ENCODE measurements at places on chromosomes 3 and 15.

DNA sequence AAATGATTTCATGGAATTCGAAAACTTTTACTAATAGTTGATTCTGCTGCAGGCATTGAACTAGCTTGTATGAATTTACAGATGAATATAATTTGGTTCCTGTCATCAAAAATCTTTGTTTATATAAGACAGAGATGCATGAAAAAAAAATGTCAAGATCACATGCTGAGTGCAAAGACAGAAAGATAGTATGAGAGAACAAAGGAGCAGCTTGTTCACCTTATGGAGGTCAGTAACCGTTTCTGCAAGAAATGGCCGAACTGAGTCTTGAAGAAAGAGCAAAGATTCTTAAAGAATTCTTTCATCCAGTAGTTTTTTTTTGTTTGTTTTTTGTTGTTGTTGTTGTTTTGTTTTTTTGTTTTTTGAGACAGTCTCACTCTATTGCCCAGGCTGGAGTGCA is 450.6 kb downstream of the TUSC7 start:
- DNase-seq = no peak

DNA sequence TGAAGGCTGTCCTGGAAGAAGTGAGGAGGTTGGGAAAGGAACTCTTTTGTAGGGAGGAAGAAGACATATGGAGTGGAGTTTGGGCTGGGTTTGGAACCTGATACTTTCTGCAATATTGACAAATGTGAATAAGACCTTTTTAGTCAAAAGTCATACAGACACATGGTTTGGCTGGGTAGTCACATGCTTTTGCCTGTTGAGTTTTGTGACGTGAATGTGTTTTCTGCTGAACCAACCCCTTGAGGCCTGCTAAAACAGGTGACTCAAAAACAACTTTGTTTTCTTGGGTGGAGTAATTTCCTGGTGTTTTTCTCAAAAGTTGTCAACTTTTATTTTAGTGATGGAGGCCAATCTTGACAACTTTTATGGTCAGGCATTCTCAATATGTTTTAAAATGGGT is 39.4 kb upstream of the CCR4 start:
- no peak for DNase-seq

GRCh38 chr3:117263745-117264144 is 554.2 kb downstream of the TUSC7 start:
- DNase-seq = no peak

DNA sequence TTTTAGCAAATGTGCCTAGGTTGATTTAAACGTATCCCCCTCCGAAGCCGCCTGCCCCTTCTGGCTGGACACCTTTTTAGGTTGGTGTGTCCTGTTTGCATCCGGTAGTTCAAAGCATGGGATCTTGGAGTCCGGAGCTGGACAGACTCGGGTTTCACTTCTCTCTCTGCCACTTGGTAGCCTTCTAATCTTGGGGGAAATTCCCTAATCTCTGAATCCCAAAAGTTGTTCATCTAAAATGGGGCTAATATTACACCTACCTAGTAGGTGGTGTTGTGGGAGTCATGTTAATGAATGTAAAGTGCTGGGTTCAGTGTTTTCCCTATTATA is 760 bp downstream of the FANCI start:
- DNase-seq = no peak

DNA sequence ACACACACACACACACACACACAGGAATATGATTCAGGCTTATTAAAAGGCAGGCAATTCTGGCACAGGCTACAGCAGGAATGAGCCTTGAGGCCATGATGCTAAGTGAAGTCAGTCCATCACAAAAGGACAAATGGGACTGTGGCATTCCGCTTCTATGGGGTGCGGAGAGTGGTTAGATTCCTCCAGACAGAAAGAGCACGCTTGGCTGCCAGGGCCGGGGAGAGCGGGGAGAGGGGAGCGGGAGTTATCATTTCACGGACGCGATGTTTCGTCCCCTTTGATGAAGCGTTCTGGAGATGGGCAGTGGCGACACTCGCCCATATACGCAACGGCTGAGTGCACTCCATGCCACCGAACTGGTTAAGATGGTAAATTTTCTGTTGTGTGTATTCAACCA is 58.5 kb upstream of the FAM174B start:
- DNase-seq = no peak

DNA sequence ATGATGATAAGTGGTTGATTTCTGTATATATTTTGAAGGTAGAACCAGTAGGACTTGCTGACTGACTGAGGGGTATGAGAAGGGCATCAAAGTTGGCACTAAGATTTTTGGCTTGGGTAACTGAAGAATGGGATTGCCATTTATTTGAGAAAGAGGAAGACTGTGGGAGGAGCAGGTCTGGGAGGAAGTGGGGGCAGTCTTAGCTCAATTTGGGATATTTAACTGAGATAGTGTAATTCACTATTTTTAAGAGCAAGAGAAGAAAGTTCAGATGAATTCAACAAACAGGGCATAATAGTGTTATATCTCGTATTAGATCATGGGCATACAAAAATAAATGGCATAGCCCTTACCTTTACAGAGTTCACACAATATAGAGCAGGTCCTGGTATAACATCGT is 1.7 kb downstream of the BUB1B start:
- no peak for DNase-seq

DNA sequence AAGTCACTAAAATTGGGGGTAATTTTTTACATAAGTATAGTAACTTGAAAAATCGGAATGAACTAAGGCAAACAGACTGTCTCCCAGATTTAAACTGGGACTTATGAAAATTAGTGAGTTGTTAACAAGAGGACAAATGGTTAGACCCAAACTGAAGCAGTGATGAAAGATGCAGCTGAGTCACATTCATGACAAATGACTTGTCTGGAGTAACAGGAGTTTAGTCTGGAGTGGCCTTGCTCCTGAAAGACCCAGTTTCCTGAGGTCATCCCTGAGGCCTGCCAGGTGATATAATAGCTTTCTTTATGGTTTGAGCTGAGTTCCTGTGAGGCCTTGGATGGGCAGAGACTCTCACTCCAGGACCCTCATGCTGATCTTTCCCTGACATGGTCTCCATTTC is 9.6 kb upstream of the CTDSPL start:
- no peak for DNase-seq

DNA sequence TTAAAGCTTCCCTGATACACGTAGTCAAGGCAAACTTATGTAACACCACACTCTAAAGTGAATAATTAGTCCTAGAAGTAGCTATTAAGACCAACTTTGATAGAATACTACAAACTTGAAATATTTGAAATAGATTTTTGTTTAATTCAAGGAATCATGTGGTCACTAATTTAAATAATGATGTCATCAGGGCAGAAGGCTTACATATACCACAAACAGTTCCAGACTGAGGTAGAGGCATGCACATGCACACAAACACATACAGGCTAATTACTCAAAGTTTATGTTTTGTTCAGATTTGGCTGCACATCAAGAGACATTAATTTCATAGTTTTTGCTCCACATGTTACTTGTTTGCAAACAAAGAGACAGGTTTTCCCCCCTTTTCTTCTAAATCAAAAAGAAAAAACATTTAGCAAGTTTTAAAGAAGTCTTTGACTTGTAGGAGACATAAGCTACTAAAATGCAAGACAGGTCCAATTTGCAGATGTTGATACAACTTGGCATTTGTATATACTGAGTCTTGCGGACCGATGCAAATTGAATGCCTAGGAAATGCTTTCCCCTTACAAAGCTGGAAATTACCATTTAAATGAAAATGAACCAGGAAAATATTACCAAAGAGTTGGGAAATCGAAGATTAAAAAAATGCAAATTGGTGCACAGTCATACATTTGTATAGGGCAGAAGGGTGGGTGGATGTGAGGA is 594.8 kb downstream of the MAGI1 start:
- DNase-seq = no peak

GRCh38 chr3:121531269-121531668 is 14.5 kb downstream of the POLQ start:
- DNase-seq = no peak

DNA sequence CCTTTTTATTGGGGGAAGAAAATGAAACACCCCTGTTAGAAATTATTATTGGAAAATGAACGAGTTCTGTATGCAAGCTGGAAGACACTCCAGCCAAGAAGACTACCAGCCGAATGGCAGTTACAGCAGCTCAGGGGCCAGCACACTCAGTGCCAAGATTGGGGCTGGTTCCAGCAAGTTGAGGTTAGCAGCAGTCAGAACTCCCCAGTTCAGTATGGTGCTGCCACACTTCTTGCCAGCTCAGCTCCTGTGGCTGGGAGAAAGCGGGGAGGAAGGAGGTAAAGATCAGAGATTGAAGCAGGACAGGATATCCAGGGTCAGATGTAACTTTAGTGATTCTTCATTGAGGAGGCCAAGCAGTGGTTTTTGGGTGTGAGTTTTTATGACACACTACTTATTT is 280.2 kb upstream of the NR2E3 start:
- no peak for DNase-seq

- no peak for DNase-seq
Measured at GRCh38 chr15:92599394-92599970, 56.1 kb downstream of the FAM174B start.

- DNase-seq = no peak
Measured at GRCh38 chr3:167032267-167032876, 347.7 kb downstream of the ZBBX start.

- no peak for DNase-seq
Measured at GRCh38 chr15:88067331-88067685, 189.2 kb downstream of the NTRK3 start.

DNA sequence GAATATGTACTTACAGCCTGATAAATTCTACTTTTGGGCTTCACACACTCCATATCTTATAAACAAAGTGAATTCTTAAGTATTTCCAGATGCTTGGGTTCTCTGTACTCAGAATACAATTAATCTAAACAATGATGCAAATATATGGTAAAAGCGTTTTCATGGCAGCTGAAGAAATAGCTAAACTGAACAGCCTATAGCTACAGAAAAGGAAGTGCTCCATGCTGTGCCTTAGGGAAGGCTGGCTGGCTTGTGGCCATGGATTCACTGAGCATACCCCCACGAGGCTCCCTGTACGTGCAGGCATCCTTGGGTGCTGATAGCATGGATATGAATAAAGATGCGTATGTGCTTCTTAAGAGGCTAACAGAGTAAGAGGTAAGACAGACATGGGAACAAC is 264.0 kb downstream of the KLF13 start:
- DNase-seq = no peak

GRCh38 chr3:78322780-78323179 is 1282.9 kb downstream of the ROBO2 start:
- no peak for DNase-seq

GRCh38 chr3:62281726-62282125 is 91.6 kb downstream of the FEZF2 start:
- no peak for DNase-seq

DNA sequence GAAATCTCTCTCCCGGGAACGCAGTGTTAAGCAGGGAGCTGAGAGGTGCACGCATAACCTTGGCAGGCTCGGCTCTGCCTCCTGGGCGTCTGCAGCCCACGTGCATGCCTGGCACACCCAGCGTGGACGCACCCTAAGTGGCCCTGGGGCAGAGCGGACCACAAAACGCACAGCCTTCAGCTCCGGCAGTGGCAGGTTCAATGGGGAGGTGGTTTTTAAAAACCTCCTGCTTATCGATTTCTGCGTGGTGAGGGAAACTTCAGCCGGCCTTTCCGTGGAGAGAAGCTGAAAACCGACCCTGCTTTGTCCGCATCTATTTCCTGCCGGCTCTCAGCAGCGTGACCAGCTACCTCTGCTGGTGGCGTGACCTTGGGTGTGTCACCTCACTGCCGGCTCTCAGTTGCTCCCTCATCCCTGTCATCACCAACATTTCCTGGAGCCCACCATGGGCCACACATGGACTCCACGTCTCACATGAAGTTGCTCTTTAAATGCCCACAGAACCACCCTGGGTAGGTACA is 134.8 kb upstream of the MEF2A start:
- no peak for DNase-seq

- DNase-seq = no peak
Measured at GRCh38 chr3:48560648-48561018, 2.9 kb downstream of the UCN2 start.

GRCh38 chr3:148187296-148187695 is 510.4 kb upstream of the AGTR1 start:
- no peak for DNase-seq

- no peak for DNase-seq
Measured at GRCh38 chr3:54123003-54123775, 837 bp downstream of the CACNA2D3 start.

DNA sequence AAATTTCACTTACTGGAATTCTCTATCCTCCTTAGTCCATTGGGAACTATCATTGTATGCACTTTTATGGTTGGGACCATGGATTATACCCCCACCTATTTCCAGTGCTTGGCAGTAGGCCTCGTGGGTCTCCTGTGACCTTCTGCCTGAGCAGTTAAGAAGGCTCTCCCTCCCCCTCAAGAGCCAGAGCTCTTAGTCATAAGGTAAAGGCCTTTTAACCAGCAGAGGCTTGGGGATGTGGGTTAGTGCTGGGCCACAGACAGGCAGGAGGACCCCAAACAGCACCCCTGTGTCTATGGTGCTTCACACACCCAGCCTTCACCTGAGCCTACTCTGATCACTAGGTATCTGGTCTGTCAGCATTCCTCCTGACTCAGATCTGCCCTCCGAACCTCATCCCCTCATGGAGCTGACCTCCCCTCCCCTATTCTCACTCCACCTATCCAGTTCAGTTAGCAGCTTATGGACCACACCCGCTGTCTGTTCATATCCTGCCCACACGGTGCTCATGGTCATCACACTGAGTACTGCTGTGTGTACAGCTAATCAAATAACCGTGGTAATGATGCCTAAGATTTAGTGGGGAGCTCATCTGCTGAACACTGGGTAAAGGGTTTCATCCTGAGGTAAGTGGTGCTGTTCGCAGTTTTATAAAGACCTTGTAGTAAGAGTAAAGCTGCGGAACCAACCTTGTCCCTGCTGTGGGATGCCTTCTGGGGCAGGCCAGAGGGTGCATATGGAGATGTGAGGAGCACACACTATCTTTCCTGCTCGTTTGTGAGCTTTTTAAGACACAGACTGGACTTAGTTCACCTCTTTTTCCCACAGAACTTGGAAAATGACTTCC is 40.9 kb downstream of the KLHL18 start:
- DNase-seq = no peak

DNA sequence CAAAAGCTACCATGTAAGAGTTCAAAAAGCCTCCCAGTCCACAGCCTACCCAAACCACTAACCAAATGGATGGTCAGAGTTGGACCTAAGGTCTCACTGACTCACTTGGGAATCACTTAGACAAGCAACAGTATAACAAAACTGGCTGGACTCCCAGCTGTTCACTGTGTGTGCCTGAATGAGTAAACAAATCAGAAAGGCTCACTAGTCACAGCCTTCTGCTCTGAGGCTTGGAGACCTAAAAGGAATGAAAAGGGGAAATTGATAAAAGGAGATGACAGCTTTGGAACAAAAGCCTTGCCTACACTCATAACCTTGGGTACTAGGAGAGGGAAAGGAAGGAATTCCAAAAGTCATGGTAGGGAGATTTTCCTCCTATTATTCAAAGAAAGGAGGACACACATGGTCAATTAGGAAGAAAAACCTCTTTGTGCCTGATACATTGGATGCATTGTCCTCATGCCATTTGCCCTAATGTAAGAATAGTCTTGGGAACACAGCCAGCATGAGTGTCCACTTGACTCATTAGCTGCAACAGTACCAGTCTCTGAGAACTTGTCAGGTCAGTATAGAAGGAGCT is 92.3 kb downstream of the FRMD5 start:
- DNase-seq = no peak

Measured in activated CD4-positive, alpha-beta T cell treated with anti-CD3 and anti-CD28 coated beads, Interleukin-2, amount 50 U/mL, for 24 hours (primary cell).